ENCODE measurements at places on chromosomes 12 and 14.

- DNase-seq: no peak
Measured at GRCh38 chr12:48021485-48022179, 17.4 kb upstream of the COL2A1 start.

DNA sequence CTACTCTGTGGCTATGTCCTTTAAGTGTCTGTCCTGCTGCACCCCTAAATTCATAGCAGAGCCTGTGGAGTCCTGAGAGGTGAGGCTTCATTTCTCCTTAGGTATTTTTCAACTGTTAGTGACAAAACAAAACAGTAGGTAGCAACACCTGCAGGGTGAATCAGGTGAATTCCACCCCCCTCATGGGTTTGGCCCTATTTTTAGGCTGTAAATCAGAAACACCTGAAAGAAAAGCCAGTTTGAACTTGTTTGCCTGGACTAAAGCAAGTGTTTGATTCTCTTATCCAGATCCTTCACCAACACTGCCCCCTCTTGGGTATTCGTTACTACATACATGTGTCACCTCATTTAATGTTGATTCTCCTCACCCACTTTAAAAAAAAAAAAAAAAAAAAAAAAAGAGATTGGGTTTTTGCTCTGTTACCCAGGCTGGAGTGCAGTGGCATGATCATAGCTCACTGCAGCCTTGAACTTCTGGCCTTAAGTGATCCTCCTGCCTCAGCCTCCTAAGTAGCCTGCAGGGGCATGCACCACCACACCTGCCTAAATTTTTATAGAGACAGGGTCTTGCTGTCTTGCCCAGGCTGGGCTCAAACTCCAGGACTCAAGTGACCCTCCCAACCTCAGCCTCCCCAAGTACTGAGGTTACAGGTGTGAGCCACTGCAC is 10.3 kb downstream of the TBPL2 start:
- no peak for DNase-seq

- DNase-seq: no peak
Measured at GRCh38 chr12:40056373-40056772, 49.5 kb downstream of the SLC2A13 start.

- no peak for DNase-seq
Measured at GRCh38 chr12:40325349-40325960, 100.7 kb downstream of the LRRK2 start.

GRCh38 chr12:28343713-28344112 is 153.5 kb downstream of the CCDC91 start:
- DNase-seq: no peak

DNA sequence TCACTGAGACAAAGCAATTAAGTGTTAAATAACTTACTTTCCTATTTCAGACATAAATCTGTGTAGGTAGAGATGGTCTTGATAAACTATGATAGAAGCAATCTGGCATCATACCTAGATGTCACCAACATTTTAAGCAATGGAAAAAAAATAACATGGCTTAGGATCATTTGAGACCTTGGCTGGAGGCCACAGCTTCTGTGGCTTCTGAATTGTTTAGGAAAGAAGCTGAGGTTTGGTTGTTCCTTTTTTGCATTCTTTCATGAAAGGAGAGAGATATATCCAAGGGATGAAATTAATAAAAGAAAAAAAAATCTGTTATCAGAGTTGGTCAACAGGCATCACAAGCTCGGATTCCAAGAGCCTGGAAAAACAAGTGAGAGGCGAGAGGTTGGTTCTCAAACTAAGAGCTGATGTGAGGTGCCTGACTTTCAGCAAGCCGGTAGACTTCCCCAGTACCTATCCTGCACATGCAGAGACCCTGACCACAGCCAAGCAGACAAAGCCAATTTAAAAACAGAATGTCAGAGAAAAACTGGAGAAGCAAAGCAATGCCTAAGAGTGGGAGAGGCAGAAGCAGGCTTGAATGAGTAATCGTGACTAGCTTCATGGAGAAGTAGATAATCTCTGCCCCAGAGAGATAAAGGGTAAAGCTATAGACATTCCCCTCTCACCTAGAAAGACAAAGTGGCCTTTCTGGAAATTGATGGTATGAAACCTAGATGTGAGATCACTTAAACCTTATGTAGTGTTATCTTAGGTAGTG is 43.4 kb upstream of the ST8SIA1 start:
- DNase-seq: no peak

DNA sequence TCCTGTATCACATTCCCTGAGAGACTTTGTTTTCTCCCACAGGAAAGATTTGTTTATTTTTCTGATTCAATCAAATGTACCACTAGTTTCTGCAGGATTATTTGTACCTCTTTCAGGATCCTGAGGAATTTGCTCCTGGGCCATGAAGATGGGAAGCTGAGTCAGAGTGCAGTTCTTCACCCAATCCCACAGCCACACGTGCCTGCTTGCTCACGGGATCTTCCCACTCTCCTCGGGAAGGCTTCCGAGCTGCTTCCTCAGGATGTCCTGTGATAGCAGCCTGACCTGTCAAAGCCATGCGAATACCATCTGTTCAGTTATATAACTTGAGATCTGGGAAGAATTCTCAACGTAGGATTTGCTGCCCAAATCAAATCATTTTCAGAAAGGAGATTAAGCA is 41.8 kb upstream of the HIF1A start:
- DNase-seq: peak; percentile 64

DNA sequence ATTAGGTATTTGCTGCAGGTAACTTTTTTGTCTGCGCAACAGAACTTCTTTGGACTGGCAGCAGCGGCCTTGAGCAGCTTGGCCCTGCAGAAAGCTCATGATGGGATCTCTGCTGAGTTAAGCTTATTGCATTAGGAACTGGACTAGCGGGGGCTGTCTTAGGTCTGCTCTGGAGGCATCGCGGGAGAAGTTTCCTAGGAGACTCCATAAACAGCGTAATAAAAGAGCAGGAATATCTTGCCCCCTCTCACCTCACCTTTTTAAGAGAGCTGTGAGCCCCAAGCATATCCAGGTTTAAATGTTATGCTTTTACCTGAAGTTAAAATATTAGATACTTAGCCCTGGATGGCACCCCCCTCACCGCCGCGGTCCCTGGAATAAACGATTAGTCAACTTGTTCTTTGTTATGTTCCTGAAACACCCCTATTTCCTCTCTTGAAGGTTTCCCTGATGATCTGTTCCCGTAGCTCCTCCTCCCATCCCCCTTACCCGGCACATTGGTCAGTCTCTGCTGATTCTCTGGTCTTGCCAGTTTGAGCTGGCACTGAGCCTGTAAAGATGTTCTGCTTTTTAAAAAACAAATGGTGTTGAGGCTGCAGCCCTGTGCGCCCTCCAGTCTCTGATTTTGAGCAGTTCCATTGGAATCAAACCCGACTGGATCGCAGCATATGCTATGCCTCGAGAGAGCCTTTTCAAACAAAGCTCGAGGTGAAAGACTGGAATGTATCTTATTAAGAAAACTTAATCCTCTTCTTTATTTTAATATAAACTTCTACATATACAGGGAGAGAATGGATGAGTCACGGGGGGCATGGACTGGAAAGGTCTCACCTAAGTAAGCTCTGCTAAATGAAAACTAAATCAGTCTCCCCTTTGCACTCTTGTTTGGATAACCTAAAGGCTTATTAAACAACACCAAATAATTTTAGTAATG is 1.9 kb downstream of the MLXIP start:
- peak; percentile 78 for DNase-seq

DNA sequence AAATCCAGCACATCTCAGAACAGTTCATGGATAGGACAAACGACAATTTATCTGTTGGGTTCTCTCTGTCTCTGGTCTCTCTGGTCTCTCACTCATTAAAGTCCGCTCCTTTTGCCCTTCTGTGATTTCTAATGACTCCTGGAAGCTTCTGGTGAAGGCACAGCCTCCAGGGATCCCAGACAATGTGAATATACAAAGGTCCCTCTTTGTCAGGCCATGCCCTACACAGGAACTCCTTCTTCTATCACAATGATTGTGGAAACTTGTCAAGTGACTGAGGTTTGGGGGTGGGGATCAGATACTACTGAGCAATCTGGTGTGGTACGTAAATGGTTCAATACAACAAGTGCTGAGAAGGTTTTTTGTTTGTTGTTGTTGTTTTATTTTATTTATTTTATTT is 42.7 kb upstream of the CDK17 start:
- DNase-seq: no peak

DNA sequence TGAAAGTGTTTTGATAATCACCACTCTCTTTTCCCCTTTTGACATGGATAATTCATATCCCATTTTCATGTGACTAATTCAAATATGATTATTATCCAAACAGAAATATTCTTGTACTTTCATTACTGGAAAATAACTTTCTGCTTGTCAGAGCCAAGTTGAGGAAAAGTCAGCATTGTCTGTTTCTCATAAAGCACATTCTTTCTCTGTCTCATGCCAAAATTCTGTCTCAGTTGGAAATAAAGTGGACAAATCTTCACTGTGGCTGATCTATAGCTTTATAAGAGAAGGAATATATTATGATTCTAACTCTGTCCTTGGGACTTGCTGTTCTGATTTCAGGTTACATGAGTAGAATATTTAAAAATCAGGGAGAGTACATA is 22.7 kb upstream of the PRICKLE1 start:
- no peak for DNase-seq

DNA sequence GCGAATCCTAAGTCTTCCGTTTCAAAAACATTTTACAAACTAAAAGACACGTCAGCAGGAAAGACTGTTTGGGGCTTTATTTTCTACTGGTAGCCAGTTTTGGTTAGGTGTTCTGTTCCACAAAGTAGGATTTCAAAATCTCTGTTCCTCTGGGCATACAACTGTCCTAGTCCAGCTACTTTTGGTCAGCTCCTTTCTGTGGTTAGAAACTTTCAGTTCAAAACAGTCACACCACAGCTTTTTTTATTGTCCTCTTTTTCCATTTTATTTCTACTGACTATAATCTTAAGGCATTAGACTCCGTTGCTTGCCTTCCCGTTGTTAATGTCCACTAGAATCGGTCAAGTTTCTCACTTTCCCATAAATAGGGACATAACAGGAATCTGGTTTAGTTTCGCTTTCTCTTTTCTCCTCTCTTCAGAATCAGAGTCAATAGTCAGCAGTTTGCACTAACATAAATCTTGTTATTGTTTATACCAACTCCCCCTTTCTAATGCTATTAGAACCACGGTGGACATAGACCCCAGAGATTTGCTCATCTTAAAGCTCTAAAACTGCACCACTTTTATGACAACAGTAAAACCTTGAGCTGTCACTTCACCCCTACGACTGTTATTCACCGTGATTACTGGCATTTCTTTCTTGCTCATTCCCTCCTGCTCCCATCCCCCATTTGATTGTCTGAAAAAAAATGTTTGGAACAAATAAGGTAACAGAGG is 41.5 kb upstream of the NPAS3 start:
- no peak for DNase-seq

GRCh38 chr12:102571889-102572288 is 91.5 kb upstream of the IGF1 start:
- DNase-seq: no peak

GRCh38 chr12:128322341-128322740 is 55.4 kb downstream of the TMEM132C start:
- DNase-seq: no peak

DNA sequence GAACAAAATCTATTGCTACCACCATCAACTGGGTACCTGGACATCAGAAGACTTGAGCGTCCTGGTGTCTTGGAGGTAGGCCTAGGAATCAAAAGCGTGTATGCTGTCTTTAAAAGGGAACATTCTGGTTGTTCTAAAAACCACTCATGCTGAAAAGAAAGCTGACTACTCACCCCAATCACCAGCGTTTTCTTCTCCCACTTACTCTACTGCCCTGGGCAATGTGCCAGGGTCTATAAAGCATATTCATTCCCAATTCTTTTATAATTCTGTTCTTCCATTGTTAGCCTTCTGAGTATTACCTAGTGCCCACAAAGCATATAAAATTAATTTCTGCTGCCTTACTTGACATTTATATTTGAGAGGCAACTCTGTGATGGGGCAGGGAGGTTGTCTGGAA is 133.4 kb downstream of the KCNA5 start:
- DNase-seq: no peak

DNA sequence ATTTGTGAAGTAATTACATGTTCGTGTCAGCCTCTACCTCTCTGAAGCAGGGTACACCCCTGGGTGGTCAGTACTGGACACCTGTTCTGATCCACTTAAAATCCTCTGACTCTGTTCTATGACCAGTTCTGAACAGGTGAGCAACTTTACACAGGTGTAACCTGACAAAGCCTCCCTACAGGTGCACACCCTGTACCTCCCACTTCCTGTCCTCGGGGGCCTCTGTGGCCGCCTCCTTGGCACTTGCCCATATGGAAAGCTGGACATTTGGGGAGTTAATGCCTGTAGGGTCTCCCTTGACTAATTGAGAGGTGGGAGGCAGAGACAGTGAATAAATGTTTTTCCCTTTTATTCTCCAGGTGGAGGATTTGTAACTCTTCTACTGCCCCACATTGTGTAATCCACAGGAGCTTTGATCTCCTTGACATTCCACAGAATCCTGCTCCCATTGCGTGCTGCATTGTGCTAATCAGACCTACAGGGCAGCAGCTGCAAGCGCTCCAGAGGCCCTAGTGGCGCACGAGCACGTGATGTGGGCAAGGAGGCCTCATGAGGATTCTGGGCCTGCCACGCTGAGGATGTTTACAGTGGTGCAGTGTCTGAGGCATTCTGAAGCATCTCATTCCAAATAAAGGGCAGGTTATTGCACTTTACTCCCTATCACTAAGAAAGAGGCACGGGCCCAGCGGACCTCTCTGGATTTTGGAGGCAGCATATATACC is 45.8 kb upstream of the BATF start:
- no peak for DNase-seq

- DNase-seq: no peak
Measured at GRCh38 chr12:46351886-46352650, 20.5 kb downstream of the SLC38A2 start.

GRCh38 chr12:49368240-49368600 is 958 bp downstream of the SPATS2 start:
- DNase-seq: no peak

DNA sequence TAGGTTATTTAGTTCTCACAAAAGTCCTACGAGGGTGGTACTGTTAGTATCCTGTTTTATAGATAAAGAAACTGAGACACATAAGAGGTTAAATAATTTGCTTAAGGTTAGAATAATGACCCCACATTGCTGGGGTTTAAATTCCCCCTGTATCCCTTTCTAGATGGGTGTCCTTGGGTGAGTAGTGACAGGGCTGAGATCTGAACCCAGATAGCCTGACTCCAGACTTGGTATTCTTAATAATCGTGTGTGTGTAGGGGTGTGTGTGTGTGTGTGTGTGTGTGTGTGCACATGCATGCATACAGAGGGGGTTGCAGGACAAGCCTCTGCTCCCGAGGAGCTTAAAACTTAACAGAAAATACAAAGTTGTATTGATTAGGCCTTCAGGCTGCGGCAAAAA is 96.7 kb upstream of the PSMC1 start:
- DNase-seq: no peak

- DNase-seq: no peak
Measured at GRCh38 chr14:68297876-68298468, 478.4 kb downstream of the RAD51B start.

DNA sequence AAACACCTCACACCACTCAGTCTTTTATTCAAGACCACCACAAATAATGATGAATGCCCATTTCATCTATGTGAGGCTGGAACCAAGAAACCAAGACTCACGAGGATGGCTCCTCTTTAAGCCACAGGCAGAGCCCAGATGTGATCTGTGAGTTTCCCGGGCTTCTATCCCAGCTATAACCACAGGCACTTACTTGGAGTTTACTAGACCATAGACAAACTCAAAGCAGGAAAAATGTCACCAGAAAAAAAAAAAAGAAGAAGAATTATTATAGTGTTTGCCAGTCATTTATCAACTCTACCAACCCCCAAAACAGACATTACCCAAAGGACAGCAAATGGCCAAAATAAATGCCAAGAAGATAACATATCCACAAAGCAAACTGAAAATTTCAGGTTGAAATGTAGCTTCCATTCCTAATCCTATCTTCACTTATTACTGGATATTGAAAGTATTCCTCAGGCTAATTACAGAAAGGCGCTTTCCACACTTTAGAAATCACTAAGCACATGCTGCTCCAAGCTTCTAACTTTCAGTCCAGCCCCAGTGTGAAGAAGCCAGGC is 44.7 kb downstream of the ZFYVE1 start:
- DNase-seq: no peak

Data from left cardiac atrium (tissue), 4 donors.